Activated T-helper 17 cell treated with anti-CD3 and anti-CD28 coated beads, Interleukin-2, amount 50 U/mL, for 72 hours (primary cell): ENCODE measurements at places on chromosomes 1 and 21. TPM values are rescaled to one million over a fixed set of nuclear protein-coding genes. Genes with fewer than 3 reads are reported as not detected.

DNA sequence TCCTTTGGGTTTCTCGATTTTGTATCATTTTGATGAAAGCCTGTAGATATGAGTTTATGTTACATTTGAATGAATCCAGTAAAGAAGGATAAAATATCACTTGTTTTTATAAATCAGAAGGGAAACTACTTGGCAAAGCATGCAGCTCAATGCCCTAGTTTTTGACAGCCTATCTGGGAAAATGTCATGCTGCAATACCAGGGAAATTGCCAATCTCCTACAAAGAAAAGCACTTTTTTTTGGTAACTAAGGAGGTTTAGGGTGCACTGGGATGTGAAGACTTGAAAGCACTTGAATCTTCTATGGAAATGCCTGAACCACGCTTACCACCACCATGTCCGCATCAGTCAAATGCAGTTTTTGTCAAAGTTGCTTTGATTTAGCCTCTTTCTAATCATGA, 446.9 kb upstream of the LRRC7 start:
- ATAC-seq = no peak

DNA sequence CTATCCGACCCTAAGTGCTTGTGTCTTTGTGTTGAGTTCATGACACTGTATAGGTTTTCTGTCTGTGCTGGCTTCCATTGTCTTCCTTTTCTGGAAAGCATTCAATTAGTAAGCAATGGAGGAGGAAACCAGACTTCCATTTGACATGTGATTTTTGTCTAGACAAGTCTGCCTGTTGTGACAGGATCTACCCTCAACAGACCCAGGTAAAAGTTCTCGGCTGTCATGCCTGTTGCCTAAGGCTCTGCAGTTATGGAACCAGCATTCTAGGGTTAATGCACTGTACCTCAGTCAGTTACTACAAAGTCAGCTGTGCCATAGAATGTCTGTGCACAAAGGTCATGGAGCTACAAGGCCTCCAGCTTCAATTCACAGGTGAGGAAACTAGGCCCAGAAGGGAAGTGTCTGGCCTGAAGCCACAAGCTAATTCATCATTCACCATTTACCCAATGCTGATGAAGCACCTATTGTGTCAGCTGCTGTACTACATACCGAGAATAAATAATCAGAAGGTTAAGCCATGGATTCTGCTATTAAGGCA, 72.3 kb downstream of the PLPP3 start:
- ATAC-seq = no peak

GRCh38 chr1:147924813-147925212, 3.4 kb upstream of the GPR89B start:
- ATAC-seq = no peak

- ATAC-seq = no peak
Measured at GRCh38 chr1:186326009-186326408, 49.0 kb downstream of the TPR start.

DNA sequence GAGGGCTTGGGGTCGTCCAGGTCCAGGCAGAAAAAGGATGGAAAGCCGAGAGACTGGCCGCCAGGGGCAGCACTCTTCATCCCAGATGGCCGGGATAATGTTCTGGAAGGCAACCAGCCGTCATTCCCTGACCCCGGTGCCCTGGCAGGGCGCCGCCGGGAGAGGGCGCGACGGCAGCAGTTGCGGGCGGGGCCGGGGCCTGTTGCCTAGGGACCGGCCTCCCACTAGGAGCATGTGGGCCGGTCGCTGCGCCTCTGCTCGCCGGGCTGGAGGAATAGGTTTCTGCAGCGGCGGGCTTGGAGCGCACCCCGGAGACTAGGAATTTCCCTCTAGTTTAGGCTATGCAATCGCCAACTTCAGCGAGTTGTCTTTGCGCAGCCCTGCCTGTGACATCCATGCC, 11.0 kb downstream of the DMRTB1 start:
- no peak for ATAC-seq

DNA sequence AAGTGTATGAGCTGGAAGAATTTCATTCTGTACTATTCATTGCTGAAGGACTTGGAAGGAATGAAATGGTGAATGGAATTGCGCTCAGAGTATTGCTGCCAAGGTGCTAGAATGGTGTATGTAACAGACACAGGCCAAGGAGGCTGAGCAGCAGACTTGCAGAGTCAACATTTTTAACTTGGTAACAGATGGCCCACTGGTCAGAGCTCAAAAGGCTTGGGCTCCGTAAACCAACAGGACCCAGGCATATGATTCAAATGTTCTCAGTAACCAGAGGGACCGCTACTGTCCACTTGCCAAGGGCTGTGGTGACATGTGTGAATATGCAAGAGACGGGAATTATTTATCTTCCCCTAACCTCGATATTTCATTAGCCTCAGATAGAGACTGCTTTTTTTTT, 28.8 kb upstream of the PTGFRN start:
- no peak for ATAC-seq

DNA sequence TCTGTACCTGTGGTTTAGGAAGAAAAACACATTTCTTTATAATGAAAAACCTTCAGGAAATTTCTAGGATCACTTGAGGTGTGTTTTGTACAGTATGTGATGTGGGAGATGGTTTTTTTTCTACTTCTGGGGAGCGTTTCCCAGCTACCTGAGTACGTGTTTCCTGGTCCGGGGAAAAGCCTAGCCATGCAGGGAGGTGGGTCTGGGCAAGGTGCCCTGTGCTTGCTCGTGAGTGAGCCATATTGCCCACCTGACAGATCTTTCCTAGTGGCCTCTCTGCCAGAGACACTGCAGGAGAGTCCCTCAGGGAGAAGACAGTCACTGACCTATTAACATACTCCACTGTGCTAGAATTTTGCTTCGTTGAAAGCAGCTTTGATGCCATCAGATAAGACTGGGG, 41.3 kb downstream of the TRPM2 start:
- no peak for ATAC-seq

DNA sequence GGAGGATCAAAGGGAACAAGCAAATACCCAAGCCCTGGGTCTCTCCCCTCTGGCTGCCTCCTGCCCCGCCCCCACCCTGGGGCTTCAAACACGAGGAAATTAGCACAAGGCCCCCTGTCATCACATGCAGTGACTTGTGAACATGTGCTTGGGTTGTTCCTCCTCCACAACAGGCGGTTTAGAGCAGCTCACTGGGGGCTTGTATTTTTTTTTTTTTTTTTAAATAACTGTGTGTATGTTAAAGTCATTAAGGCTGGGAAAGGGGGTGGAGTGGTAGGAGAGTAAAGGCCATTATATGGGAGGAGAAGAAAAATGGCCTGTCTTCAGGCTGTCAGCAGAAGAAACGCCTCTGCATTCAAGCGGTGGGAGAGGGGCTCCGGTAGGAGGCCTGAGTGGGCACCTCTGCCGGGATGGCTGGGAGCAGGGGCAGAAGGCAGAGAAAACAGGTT, 64.2 kb downstream of the PLXNA2 start:
- ATAC-seq = no peak

- no peak for ATAC-seq
Measured at GRCh38 chr1:226565476-226565875, 16.9 kb downstream of the STUM start.

DNA sequence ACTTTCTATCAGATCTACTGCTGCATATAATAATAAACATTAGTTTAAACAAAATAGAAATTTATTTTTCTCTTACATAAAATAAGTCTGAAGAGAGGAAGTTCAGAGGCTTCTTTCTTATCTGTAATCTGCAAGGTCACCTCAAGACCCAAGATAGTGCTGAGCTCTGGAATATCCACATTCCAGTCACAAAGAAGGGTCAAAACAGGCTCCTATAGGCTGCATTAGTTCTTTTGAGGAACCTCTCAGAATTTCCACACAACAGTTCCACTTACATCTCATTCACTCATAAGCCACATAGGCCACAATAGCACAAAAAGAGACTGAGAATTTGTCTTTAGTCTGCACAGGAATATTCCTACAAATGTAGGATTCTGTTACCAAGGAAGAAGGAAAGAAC, 15.4 kb downstream of the DYNLT5 start:
- no peak for ATAC-seq

DNA sequence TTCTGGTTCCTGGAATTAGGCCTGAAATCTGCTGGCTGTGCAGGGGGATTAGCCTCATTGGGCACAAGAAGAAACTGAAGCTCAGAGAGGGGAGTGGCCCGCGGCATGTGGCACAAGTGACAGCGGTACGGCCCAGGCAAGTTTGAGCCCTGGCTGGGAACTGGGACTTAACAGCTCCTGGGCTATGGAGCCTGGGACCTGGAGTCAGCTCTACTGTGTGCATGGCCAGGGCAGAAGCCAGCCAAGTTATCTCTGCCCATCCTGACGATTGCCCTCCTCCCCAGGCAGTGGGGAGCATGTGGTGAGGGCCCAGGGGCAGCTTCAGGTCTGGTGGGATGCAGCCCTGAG, 61.3 kb downstream of the ALPL start:
- no peak for ATAC-seq

DNA sequence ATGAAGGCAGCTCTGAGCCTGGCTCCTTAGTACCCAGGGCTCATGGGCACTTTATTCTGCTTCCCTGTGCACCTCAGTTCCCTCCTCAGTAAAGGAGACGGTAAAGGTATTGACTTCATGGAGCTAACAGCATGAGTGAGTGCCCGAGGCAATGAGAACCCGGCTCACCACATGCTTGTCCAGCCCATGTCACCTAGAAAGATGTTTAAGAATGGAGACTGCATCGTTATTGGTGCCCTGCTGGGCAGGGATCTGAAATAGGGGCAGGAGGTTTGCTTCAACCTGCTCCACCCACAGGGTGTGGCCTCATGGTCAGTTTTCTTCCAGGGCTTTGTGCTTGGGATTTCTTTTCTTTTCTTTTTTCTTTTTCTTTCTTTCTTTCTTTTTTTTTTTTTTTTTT, 7.0 kb upstream of the KCNE1 start:
- no peak for ATAC-seq

- no peak for ATAC-seq
Measured at GRCh38 chr1:245155272-245156040, 671 bp downstream of the KIF26B start.

DNA sequence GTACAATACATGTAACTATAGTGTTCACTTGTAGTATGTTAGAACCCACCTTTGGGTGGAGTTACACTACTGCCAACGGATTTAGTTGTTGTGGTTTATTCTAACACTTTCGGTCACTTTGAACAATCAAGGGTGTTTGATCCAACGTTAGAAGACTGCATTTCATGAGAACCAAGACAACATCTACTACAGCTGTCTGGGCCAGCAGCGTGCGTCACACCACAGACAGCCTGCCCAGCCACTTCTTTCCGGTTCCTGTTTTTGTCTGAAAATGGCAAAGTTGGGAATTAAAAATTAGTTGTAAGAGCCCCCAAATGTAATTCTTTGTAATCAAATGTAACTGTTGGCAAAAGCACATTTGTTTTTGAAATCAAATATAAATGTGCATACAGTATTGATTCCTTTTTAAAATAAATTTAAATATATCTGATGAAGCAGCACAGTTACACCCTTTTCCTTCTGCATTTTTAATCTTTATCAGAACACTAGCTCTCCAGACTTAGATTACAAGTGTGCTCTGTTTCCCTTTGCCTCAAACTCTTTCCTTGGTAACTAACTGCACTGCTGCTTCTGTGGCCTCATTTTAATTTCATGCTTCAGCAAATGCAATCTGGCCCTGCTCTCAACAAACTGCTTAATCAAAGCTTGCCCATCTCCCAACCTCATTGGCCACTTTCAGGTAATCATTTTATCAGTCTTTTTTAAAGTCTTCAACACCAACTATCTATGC, 86.6 kb upstream of the DPH5 start:
- peak; percentile 95 for ATAC-seq

DNA sequence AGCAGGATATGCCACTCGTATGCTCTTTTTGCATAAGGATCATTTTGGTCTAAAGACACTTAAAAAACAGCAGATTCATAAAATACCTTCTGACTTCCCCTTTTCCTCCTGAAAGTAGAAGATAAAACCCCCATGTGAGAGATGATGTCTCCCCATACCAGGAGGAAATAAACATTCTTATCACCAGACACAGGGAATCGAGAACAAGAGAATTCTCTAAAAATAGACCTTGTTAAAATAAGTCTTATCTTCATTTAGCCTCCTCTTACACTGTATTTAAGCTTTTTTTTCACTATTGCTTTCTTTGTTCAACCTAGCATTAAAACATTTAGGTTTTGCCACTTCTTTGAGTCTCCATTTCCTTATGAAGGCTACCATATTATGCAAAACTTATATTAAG, 709.3 kb downstream of the KCNT2 start:
- no peak for ATAC-seq

DNA sequence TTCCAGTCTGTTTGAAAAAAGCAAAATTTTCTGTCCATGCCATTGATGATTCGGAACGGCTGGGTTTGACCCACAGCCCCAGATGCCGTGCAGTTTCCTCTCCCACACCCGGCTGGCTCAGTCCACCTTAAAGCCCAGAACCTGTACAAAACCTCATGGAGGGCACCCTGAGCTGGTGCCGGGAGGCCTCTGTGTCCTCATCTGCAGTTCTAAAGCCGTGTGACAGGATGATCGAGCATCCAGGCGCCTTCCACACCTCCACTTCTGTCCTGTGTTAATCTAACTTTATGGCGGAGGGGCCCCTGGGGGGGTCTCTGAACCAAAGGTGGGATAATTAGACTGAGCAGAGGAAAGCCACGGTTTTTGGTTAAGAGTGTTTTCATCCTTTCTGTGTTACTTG, 49.6 kb downstream of the SLC37A1 start:
- ATAC-seq = no peak

- ATAC-seq = peak; percentile 14
Measured at GRCh38 chr1:91699339-91699974, 186.5 kb downstream of the TGFBR3 start.

DNA sequence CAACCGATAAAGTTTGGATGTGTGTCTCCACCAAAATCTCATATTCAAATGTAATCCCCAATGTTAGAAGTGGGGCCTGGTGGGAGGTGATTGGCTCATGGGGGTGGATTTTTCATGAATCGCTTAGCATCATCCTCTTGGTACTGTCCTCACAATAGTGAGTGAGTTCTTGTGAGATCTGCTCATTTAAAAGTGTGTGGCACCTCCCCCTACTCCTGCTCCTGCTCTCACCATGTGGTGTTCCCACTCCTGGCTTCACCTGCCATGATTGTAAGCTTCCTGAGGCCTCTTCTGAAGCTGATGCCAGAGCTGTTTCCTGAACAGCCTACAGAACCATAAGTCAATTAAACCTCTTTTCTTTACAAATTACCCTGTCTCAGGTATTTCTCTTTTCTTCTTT, 28.2 kb upstream of the PRDX6 start:
- no peak for ATAC-seq

DNA sequence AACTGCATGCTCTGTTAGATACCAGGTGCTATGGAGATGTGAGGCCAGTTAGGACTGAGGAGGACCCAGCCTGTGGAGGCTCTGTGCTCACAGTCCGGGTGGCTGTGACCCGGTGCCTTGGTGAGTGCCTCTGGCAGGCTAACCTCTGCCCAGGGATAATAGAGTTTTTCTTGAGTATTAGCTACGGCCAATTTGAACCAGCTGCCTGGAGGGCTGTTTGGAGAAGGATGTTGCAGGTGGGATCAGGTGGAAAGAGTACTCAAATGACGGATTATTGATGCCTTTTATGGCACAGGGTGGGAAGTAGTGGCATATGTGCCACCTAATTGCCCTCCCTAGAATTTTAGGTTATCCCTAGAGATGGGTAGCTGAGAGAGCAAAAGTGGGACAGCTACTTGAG, 182.7 kb downstream of the GRIK3 start:
- no peak for ATAC-seq

- ATAC-seq = no peak
Measured at GRCh38 chr1:102546251-102546650, 549.5 kb upstream of the OLFM3 start.

Gene DPH2
- total RNA-seq = 24.7 TPM

Gene FHL3
- 8.6 TPM for total RNA-seq

Gene IL20
- total RNA-seq = not detected

Gene BSND
- 0.06 TPM for total RNA-seq

Gene OBSCN
- total RNA-seq = 10.8 TPM

Gene IGSF21
- total RNA-seq = not detected

Gene PLD5
- total RNA-seq = not detected

Gene NBPF3
- 9.9 TPM for total RNA-seq

Gene SLC6A17
- total RNA-seq = not detected

Gene RNU1-4
- 1,202 TPM for total RNA-seq

Gene FAM3B
- total RNA-seq = not detected
